GM23248 (cell line): ENCODE measurements at places on chromosomes 5 and 9. TPM values are rescaled to one million over a fixed set of nuclear protein-coding genes. Genes with fewer than 3 reads are reported as not detected.

The RGS7BP gene
- total RNA-seq: 0.11 TPM in 1 of 2 replicates, not detected in the other

DNA sequence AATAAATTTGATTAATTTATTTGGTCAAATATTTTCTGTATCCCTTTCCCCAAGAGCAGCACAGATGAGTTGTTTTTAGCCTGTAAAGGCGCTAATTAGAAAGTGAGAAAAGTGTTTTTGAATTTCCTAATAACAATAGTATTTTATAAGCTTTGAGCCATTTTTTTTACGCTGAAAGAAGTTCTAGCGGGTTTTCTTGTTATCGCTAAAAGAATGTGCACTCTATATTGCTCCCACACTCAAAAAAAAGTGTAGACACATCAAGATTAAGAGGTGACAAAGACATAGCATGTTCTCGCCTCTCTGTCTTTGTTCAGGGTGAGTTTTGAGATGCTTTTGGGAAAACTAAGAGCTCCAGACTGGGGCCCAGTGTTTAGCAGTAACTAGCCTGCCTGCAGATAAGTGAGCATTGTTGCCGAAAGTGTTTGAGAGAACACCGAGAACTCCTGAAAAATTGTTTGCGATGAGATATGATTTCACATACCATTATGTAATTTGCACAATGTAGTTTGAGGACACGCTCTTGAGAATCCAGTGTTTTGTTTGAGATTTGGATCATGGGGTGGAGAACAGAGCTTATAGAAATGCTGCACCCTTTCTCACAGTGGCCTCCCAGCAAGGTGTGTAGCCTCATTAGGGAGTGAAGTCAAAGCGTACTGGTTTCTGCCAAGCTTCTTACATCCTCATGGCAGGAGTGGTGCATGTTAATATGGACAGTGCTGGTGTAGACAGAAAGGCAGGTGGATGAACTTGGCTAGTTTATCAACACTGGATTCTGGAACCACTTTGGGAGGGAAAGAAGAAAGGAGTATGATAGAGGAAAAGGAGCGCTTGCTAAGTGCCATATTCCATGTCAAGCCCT, 1.5 kb downstream of the F2R start:
- no peaks in the 10 kb centered on the region for H3K36me3 ChIP-seq
- H3K4me1 ChIP-seq: no peaks in the 10 kb centered on the region
- peaks cover 28% of the 10 kb centered on the region for H3K27me3 ChIP-seq
- no peak overlapping the region for H3K27ac ChIP-seq
- no peak for DNase-seq

- H3K27ac ChIP-seq: no peak overlapping the region
- H3K4me1 ChIP-seq: no peaks in the 10 kb centered on the region
- H3K4me3 ChIP-seq: no peak overlapping the region
- H3K36me3 ChIP-seq: no peaks in the 10 kb centered on the region
- no peak for DNase-seq
- H3K27me3 ChIP-seq: no peaks in the 10 kb centered on the region
Observed at GRCh38 chr5:73136055-73136562, 15.7 kb downstream of the TMEM171 start.

The DAB2IP gene
- total RNA-seq: 9.5 and 19.7 TPM in 2 replicates

The PDE8B gene
- total RNA-seq: not detected in 2 replicates

DNA sequence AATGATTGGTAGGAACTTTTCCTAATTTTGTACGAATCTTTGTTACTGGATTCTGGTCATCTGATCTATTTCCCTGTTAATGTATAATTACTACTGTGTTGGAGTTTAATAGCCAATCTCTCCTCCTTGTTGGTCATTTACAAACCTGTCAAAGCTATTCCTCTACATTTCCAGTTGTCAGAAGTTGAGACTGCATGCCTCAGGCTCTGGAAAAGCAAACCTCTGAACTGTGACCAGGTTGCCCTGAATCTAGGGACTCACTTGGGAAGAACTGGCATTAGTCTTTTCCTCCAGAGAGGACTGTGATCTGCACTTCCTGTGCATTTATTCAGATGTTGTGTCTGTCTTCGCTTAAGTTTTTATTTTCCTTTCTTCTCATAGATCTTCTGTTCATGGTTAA, 16.1 kb downstream of the PDLIM4 start:
- H3K27ac ChIP-seq: no peak overlapping the region
- peaks cover 10% of the 10 kb centered on the region for H3K4me1 ChIP-seq
- no peak overlapping the region for H3K4me3 ChIP-seq
- no peak for DNase-seq

- peaks cover 48% of the 10 kb centered on the region for H3K27me3 ChIP-seq
- H3K4me1 ChIP-seq: no peaks in the 10 kb centered on the region
- DNase-seq: no peak
- H3K27ac ChIP-seq: no peak overlapping the region
- H3K36me3 ChIP-seq: no peaks in the 10 kb centered on the region
Observed at GRCh38 chr5:531101-531748, 7.0 kb upstream of the SLC9A3 start.

DNA sequence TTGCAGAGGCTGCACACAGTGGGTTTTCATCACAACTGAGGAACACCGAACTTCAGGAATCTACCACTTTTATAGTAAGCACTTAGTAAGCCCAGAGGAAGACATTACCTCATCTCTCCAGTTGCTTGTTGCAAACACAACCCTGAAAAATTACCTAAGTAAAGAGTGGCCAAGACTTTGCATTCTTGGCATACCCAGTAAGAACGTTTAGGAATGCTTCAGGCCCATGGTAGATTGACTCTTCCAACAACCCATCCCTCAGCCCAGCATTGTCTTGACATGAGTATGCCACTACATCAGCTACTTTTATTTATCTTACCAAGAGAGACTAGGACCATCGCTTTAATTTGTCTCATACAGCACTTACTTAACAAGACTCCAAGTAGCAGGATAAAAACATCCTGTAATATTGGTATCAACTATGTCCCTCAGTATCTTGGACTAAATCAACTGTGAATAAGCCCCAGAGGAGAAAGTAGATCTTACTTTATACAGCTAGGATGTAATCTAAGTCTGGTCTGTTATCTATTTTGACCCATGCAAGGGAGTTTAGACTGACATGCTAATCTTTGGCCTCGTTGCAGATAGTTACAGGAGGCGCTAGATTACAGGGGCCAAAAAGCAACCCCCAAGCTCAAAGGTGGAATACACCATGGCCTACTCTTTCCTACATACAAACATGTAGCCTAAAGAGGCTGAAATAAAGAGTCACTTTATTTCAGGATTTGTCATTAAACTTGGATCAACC, 114.9 kb downstream of the INVS start:
- no peaks in the 10 kb centered on the region for H3K27me3 ChIP-seq
- peak; percentile 61 for DNase-seq
- no peaks in the 10 kb centered on the region for H3K36me3 ChIP-seq
- no peak overlapping the region for H3K4me3 ChIP-seq

- no peak for DNase-seq
- no peaks in the 10 kb centered on the region for H3K36me3 ChIP-seq
- no peaks in the 10 kb centered on the region for H3K27me3 ChIP-seq
- H3K27ac ChIP-seq: no peak overlapping the region
Observed at GRCh38 chr5:174448662-174449061, 275.7 kb upstream of the MSX2 start.

DNA sequence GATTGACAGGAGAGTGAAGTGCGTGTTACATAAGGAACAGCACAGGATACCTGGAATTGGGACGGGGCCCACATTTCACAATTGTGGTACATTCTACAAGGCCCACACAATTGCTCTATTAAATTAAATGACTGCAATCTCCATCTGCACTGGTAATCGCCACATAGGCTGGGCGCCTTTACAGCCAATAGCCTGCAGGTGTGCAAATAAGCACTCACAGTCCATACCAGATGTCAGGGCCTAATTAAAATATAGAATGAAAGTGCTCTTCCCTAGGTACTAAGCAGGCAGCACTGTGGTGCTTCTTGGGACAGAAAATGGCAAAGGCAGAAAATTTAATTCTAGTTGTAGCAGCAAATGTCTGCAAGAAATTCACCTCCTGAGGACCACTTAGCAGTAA, 82.7 kb downstream of the ATP10B start:
- no peaks in the 10 kb centered on the region for H3K36me3 ChIP-seq
- DNase-seq: no peak
- H3K27ac ChIP-seq: no peak overlapping the region
- no peaks in the 10 kb centered on the region for H3K27me3 ChIP-seq
- H3K4me3 ChIP-seq: no peak overlapping the region
- H3K4me1 ChIP-seq: no peaks in the 10 kb centered on the region
